ENCODE measurements at places on chromosomes 12 and 14. TPM values are rescaled to one million over a fixed set of nuclear protein-coding genes. Genes with fewer than 3 reads are reported as not detected.

- no peaks in the 10 kb centered on the region for H3K27me3 ChIP-seq
- no peak overlapping the region for H3K27ac ChIP-seq
- no peak overlapping the region for H3K4me3 ChIP-seq
- H3K36me3 ChIP-seq = no peaks in the 10 kb centered on the region
- H3K4me1 ChIP-seq = no peaks in the 10 kb centered on the region
- DNase-seq = no peak
Measured at GRCh38 chr12:95760371-95760770, 30.2 kb downstream of the NTN4 start.

Gene FOXA1
- not detected for polyA plus RNA-seq

- no peaks in the 10 kb centered on the region for H3K4me1 ChIP-seq
- no peaks in the 10 kb centered on the region for H3K27me3 ChIP-seq
- no peak for DNase-seq
Measured at GRCh38 chr12:20482491-20483054, 114.2 kb downstream of the PDE3A start.

Gene KCNC2
- polyA plus RNA-seq = not detected

GRCh38 chr14:101966742-101967141, 2.4 kb downstream of the DYNC1H1 start:
- H3K4me1 ChIP-seq = peaks cover 22% of the 10 kb centered on the region
- H3K27ac ChIP-seq = peak overlapping the region; percentile 3
- H3K36me3 ChIP-seq = no peaks in the 10 kb centered on the region
- no peak for DNase-seq
- no peak overlapping the region for H3K4me3 ChIP-seq

DNA sequence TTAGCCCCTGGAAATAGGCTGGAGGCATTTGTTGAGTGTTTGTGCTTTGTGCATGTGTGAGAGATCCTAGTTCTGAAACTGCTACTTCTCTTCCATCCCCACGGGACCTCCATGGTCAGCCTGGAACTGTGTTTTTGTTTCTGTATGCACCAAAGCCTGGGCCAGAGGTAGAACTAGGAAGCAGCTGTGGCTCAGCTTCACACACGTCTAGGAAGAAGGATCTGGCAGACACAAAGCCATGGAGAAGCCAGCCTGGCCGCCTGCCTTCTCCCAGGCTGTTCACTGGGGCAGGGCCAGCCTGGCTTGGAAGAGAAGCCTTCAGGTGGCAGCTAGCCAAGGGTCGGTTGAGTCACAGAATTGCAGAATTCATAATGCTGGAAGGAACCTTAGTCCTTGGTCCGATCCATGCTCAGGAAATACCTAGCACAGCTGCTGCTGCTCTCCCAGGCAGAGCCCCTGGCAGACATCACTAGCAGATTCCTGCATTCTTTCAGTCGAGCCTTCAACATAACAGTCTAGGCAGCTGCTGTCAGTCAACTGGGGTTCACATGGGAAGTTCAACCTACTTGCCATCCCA, 27.0 kb downstream of the RIN3 start:
- H3K27ac ChIP-seq = no peak overlapping the region
- no peaks in the 10 kb centered on the region for H3K36me3 ChIP-seq
- peaks cover 36% of the 10 kb centered on the region for H3K4me1 ChIP-seq
- no peaks in the 10 kb centered on the region for H3K27me3 ChIP-seq
- DNase-seq = no peak

- H3K4me3 ChIP-seq = no peak overlapping the region
- no peak overlapping the region for H3K27ac ChIP-seq
- no peak for DNase-seq
- H3K27me3 ChIP-seq = no peaks in the 10 kb centered on the region
Measured at GRCh38 chr12:122304924-122305323, 38.6 kb upstream of the VPS33A start.

Gene LRP1-AS
- not detected for polyA plus RNA-seq

Gene PPP1R1A
- polyA plus RNA-seq = not detected

GRCh38 chr14:32007755-32008362, 69.2 kb upstream of the ARHGAP5 start:
- no peaks in the 10 kb centered on the region for H3K36me3 ChIP-seq
- H3K4me3 ChIP-seq = no peak overlapping the region
- no peaks in the 10 kb centered on the region for H3K4me1 ChIP-seq
- no peak overlapping the region for H3K27ac ChIP-seq
- no peaks in the 10 kb centered on the region for H3K27me3 ChIP-seq

DNA sequence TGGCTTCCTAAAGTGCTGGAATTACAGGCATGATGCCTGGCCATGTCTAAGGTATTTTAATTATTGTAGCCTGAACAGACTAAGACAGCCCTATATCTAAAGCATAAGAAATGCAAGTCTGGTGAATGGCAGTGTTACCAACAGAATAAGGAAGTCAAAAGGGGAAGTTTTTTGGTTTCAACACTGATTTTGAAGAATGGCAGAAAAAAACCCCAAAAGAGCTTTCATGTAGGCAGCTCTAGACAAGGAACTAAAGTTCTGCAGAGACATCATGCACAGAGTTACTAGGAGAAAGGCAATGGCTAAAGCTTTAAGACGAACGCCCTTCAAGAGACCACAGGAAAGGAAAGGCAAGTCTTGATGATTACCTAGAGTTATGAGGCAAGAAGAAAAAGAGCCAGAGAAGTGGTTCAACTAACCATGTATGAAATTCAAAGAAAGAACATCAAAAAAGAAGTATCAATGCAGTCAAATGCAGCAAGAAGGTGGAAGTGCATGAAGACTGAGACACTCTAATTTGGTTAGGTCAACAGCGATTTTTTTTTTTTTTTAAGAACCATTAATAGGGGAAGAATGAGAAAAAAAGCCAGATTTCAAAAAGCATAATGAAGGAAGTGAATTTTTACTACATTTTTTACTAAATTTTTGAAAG, 50.8 kb downstream of the RPS6KA5 start:
- H3K4me1 ChIP-seq = peaks cover 28% of the 10 kb centered on the region
- H3K27ac ChIP-seq = no peak overlapping the region
- no peaks in the 10 kb centered on the region for H3K36me3 ChIP-seq
- peak; percentile 17 for DNase-seq

GRCh38 chr12:9740106-9740750, 7.3 kb upstream of the CLECL1 start:
- DNase-seq = peak; percentile 36
- no peaks in the 10 kb centered on the region for H3K27me3 ChIP-seq
- peaks cover 59% of the 10 kb centered on the region for H3K4me1 ChIP-seq
